ENCODE measurements at places on chromosomes 16 and 17. TPM values are rescaled to one million over a fixed set of nuclear protein-coding genes. Genes with fewer than 3 reads are reported as not detected.

TAC4 gene
- not detected for total RNA-seq

SDK2 gene
- total RNA-seq = under 0.01 TPM

SLC25A19 gene
- total RNA-seq = 9.7 TPM

NOD2 gene
- total RNA-seq = 0.26 TPM

MMP15 gene
- 2.1 TPM for total RNA-seq

TM4SF5 gene
- total RNA-seq = not detected

Measured in fibroblast of lung (primary cell).